Iris pigment epithelial cell (primary cell): ENCODE measurements at places on chromosomes 1 and 21.

- DNase-seq: no peak
Measured at GRCh38 chr1:1597275-1597930, 2.5 kb downstream of the FNDC10 start.

DNA sequence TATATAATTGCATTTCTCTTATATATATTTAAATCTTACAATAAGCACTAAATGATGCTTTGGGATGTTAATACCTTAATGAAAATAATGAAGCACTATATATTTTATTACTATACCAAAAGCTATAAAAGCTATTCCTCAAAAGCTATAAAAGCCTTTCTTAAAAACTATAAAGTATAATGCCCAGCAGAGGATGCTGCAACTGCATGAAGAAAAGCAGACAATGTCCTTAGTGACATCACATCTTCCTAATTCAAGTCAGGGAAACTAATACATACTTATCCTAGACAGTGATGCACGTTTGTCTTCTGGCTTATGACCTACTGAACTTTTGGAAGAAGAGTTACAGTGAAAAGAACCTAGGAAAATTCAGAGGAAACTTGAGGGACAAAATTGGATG, 13.6 kb upstream of the C1orf185 start:
- no peak for DNase-seq

GRCh38 chr21:15742694-15743093, 12.9 kb downstream of the USP25 start:
- DNase-seq: no peak

GRCh38 chr1:145871994-145872924, 13.4 kb upstream of the PIAS3 start:
- DNase-seq: peak; percentile 59

GRCh38 chr1:156065212-156065611, 4.3 kb downstream of the RAB25 start:
- no peak for DNase-seq

DNA sequence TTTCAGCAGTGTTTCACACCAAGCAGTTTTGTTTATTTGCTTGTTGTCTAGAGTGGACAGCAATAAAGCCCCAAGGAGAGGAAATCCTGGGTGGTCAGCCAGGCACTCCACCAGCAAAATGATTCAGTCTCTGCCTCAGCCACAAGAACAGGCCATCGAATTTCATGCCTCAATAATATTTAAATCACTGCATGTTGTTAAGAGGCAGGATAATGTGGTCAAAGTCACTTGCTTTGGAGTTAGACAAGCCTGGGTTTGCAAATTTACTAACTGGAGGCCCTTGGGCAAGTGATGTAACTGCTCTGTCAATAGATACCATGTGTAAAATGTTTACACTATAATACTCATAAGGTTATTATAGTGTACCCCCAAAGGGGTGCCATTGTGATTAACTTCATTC, 349.6 kb downstream of the LMO4 start:
- no peak for DNase-seq

DNA sequence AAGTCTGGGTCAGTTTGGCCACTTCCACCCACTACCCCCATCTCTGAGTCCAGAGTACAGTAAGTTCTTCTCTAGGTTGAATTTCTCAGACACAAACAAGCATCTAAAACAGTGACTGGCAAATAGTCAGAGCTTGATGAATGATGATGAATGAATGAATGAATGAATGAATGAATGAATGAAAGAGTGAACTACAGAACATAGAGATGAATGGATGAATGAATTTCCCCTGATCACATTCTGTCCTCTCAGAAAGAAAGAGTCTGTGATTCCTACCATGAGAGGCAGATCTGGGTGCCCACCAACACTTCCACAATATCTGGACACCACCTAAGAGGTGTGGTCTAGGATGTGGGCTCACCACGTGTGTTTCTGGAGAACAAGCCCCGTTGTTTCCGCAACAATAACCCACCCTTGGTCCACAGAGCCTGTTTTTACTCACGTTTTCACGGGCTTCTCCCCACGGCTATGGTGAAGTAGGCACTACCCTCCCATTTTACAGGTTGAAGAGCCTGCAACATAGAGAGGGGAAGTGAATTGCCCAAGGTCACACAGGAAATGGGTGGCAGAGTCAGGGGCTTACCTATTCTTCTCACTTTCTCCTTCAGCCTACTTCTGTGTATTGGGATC, 40.2 kb upstream of the IFFO2 start:
- no peak for DNase-seq

GRCh38 chr1:202901555-202901954, 12.6 kb upstream of the RABIF start:
- no peak for DNase-seq

GRCh38 chr21:19490481-19490880, 1086.9 kb upstream of the TMPRSS15 start:
- DNase-seq: no peak

- DNase-seq: no peak
Measured at GRCh38 chr1:237038211-237038610, 3.8 kb upstream of the RYR2 start.

DNA sequence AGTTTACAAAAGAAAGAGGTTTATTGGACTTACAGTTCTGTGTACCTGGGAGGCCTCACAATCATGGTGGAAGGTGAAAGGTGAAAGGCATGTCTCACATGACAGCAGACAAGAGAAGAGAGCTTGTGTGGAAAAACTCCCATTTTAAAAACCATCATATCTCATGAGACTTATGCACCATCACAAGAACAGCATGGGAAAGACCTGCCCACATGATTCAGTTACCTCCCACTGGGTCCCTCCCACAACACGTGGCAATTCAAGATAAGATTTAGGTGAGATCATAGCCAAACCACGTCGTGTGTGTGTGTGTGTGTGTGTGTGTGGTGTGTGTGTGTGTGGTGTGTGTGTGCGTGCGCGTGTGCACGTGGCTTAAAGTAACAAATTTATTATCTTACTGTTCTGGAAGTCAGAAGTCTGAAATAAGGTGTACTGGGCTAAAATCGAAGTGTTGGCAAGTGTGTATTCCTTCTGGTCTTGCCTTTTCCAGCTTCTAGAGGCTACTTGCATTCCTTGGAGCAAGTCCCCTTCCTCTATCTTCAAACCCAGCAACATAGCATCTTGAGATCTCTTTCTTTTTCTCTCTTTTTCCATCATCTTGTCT, 48.1 kb upstream of the MPC2 start:
- peak; percentile 16 for DNase-seq

- peak; percentile 87 for DNase-seq
Measured at GRCh38 chr1:35718492-35719336, at the start of gene C1orf216. Gene C1orf216 (minus strand): TSS chr1:35718884. CDS start chr1:35716321, 2,563 bp downstream.

DNA sequence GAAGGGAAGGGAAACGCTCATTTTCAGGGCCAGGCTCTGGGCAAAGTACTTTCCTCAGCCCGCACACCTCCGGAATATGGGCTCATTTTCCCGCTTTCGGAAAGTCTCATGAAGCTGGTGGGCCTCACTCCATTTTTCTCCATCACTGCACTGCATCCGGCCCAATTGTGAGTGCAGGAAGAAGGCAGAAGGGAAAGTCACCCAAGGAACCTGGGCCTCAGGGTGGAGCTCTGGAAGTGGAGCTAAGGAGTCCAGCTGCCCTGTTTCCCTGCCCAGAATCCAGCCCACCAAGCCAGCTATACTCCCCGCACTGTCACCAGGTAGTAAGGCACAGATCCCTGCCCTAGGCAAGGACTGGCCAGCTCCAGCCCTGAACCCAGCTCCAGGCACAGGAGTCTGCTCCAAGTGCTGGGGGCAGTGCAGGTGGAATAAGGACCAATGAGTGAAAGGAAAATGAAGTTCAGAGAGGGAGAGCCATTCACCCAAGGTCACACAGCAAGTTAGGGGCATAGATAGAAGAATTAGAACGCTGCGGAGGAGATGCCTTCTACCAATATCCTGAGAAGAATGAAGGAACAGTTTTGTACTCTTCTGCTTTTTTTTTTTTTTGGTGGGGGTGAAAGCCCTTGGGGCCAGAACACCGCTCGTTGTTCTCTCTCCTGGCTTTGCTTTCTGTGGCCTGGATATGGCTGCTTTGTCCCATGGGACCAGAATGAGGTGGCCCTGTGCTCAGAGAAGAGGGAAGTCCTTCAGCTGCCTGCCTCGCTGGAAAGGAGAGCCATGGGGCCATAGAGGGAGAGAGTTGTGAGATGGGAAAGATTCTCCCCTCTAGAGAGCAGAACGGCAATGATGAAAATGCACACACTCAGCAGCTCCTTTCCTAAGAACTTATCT, 10.0 kb downstream of the LRP8 start:
- DNase-seq: no peak

- DNase-seq: no peak
Measured at GRCh38 chr1:9399510-9400424, 107.1 kb downstream of the SPSB1 start.

DNA sequence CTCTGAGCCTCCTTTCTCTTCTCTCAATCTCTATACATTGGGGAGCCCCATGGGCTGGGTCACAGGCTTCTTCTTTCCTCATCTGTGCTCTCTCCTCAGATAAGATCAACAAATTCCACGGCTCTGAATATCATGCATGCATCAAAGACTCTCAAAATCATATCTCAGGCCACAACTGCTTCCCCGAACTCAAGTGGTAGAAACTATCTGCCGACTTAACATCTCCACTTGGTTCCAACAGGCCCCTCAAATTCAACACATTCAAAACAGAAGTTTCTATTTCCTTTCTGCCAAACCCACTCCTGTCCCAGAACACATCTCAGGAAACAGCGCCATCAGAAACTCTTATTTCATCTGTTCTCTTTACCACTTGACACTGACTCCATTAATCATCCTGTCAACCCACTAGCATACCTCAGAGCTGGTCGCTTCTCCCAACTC, 16.7 kb downstream of the DDX59 start:
- DNase-seq: no peak

DNA sequence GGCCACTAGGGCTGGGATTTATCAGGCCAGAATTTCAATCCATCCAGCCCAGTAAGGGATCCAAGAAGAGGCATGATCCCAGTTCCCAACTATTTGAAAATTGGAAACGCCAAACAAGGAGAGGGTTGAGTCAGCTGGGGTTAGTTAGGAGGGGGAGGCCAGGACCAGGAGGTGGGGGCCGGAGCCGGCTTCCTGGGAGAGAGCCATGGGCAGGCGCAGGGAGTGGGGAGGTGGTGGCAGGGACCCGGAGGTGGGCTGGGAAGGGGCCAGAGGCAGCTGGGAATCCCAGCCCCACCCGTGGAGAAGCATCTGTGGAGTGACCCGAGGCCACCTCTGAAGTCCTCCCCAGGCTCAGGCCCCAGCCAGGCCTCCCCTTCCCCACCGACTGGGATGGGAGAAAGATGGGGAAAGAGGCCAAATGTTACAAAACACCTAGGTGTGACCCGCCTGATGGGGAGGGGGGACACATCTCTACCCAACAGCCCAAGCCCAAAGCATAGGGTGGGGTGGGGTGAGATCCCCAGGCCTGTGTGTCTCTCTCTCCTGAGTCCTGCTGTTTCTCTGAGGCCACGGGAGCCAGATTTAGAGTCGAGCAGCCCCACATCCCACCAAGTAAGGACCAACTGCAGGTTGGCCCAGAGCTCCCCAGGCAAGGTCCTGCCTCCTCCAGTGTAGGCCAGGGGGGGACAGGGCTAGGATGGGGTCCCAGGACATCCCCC, 10.1 kb downstream of the HSPG2 start:
- no peak for DNase-seq

DNA sequence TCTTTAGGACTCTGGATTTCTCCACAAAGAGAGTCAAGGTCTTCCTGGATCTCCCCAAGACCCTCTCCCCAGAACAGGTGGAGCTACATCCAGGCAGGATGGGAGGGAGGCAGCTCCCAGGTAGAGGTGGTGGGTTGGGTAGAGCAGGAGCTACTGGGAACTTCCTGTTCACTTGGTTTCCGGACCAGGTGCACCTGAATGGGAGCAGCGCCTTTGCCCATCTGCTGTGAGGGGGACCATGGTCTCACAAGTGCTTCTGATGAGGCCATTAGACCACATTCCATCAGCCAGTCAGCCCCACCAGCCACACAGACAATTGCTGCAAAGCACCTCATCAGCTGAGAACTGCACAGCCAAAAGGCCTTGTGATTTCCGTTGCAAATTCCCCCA, 188.8 kb downstream of the MATN1 start:
- DNase-seq: no peak

DNA sequence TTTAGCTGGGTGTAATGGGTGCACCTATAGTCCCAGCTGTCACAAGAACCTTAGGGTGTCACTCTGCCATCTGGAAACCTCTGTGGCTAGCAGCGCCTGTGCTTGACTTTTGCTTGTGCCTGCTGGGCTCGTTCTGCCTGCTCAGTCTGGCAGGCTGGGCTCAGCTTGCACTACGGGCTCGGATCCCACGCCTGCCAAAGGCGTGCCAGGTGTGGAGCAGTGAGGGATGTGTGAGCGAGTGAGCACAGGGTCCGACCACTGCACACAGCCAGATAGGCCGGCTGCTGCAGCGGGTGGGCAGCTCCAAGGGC, 2.8 kb upstream of the LSM10 start:
- DNase-seq: no peak

- DNase-seq: no peak
Measured at GRCh38 chr21:37766129-37766528, 150.1 kb downstream of the KCNJ6 start.

DNA sequence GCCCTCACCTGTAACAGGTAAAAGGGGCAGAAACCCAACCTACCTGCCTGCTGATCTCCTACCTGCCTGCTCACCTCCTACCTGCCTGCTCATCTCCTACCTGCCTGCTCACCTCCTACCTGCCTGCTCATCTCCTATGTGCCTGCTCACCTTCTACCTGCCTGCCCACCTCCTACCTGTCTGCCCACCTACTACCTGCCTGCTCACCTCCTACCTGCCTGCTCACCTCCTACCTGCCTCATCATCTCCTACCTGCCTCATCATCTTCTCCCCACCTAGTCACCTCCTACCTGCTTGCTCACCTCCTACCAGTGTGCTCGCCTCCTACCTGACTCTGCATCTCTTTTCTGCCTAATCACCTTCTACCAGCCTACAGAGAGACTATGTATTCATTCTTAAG, 452.9 kb downstream of the MATN1 start:
- DNase-seq: no peak

- DNase-seq: no peak
Measured at GRCh38 chr1:152577168-152577567, 3.1 kb downstream of the LCE3D start.

- no peak for DNase-seq
Measured at GRCh38 chr1:86288586-86289147, 107.5 kb downstream of the ODF2L start.
